ENCODE measurements at places on chromosomes 12 and 14. TPM values are rescaled to one million over a fixed set of nuclear protein-coding genes. Genes with fewer than 3 reads are reported as not detected.

The C3AR1 gene
- polyA plus RNA-seq: 7.9 TPM

The VRTN gene
- polyA plus RNA-seq: 0.10 TPM

The TSHR gene
- 0.22 TPM for polyA plus RNA-seq

The MEG3 gene
- polyA plus RNA-seq: 86.6 TPM

The LRRC10 gene
- not detected for polyA plus RNA-seq

Data from spleen (tissue), 13 donors.